ENCODE measurements at places on chromosomes 11 and 22. TPM values are rescaled to one million over a fixed set of nuclear protein-coding genes. Genes with fewer than 3 reads are reported as not detected.

DNA sequence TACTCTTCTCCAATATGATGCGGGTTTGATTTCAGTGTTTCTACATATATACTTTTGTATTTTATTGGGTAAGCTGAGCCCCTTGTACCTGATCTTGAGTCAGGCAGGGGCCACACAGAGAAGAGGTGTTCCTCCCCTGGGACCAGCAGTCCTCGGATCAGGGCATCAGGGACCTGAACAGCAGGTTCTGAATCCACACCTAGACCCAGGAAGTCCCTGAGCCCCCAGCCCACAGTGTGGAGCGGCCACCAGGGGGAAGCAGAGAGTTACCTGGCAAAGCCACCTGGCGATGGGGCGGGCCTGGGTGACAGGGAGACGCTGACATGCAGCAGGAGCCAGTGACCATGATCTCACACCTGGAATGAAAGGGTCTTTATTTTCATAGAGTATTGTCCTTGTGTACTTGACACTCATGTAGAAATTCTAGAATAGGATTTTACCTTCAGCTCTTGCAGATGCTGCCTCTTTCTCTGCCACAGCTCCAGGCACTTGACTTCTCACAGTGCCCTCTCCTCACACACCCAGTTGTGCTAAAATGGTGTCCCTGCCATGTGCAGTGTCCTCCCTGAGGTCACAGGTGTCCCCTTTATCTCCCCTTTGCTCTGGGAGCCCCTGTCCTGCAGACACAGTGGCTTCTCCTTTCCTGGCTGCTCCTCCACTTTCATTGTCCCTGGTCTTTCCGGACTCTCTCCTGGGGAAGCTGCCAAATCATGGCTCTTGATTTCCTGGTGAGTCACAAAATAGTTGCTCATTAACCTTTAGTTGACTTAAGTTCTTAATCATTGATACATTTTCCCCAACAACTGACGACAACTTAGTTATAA, 48.5 kb downstream of the GGTLC2 start:
- no peak for DNase-seq

- DNase-seq = no peak
Measured at GRCh38 chr11:19867064-19867463, 154.4 kb downstream of the NAV2 start.

DNA sequence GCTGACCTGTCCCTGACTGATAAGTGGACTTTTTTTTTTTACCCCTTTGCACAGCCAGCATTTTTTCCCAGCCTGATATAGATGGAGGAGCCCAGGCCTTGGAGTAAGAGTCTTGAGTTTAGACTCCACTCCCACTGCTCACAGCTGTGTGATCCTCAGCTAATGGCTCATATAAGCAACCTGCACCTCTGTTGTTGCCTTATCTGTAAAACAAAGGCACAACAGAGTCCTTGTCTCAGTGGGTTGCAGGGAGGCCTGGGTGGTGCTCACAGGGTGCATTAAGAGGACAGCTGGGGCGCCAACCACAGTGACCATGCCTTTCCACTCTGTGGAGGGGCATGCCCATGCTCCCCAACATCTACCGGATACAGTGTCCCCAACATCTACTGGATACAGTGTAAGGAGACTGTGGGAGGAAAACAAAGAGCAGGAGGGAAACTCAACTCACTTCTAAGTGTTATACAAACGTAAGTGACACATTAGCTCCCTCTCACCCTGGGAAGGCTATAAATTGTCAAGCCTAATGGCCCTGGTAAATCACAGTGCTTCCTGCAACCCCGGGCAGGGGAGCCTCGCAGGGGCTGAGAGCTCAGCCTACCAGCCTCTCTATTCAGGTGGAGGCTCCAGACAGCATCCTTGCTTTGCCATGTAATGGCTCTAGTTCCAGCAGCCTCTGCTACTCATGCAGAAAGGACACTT, 109.5 kb downstream of the TENM4 start:
- no peak for DNase-seq

DNA sequence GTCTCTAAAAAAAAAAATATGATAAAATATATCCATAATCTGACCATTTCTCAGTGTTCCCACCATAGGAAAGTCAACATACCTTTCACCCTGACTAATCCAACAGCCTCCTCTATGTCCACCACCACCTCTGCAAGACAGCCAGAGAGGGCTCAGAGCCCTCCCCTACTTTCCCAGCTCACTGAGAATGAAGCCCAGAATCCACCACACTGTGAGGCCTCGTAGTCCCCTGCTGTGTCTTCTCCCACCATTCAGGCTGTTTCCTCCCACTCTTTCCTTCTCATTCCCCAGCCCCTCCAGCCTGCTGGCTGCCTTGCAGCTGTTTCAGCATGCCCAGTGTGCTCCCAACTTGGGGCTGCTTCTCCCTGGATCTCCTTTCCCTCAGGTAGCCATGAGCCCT, 27.0 kb downstream of the SGSM3 start:
- DNase-seq = no peak

GRCh38 chr11:7436657-7437056, 48.6 kb upstream of the OLFML1 start:
- no peak for DNase-seq

DNA sequence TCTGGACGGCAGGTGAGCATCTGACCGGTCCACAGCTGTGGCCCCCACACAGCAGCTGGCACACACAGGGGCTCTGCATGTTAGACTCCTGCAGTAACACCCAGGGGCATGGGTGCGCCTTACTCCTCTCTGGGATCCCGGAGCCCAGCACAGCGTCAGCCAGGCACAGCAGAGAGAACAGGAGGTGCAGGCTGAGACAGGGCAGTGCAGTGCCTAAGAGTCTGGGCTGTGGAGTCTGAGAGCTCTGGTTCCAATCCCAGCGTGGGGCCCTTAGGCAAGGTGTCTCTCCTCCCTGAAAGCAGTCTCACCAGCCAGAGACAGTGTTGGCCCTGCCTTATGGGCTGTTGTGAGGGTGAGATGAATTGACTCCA, 2.3 kb downstream of the NUDT8 start:
- DNase-seq = no peak

The PANX3 gene
- total RNA-seq = not detected

DNA sequence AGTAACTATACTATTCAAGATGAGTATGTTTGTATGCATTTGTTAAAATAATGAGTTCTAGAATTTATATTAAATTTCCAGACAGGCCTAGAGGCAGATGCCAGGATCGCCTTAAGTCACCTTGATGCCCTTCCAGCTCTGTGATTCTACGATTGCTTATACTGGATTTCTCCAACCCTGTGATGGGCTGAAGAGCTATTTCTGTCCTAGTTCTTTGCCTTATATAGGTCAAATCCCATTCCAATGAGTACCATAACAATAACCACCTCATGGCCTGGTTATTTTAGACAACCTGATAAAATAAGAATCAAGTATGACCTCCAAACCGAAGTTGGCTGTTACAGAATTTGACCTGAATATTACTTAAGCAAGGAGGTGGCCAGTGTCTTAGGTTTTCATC, 79.8 kb upstream of the BLID start:
- DNase-seq = no peak

- DNase-seq = no peak
Measured at GRCh38 chr22:37167176-37167980, 17.7 kb upstream of the IL2RB start.

The LUZP2 gene
- 0.83 TPM for total RNA-seq

DNA sequence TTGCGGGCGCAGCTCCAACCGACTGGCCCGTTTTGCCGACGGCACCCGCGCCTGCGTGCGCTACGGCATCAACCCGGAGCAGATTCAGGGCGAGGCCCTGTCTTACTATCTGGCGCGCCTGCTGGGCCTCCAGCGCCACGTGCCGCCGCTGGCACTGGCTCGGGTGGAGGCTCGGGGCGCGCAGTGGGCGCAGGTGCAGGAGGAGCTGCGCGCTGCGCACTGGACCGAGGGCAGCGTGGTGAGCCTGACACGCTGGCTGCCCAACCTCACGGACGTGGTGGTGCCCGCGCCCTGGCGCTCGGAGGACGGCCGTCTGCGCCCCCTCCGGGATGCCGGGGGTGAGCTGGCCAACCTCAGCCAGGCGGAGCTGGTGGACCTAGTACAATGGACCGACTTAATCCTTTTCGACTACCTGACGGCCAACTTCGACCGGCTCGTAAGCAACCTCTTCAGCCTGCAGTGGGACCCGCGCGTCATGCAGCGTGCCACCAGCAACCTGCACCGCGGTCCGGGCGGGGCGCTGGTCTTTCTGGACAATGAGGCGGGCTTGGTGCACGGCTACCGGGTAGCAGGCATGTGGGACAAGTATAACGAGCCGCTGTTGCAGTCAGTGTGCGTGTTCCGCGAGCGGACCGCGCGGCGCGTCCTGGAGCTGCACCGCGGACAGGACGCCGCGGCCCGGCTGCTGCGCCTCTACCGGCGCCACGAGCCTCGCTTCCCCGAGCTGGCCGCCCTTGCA, 1.0 kb downstream of the FJX1 start:
- no peak for DNase-seq
